ENCODE measurements at places on chromosomes 11 and 22.

DNA sequence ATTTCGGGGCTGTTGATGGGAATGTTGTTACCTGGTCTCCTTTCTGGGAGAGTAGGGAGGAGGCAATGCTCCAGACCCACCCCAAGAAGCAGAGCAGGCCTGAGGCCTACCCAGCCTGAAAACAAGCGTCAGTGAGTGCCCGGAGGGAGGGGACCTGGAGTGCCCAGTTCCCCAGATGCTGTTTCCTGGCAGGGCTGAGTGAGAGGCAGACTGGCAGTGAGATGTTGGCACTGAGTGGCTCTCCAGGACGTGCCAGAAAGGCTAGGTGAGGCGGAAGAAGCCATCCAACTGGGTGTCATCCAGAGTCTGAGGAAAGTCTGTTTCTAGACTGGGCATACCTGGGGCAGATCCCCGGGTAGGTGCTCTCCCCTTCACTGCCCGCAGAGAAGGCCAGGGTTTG is 1.3 kb downstream of the POU2F3 start:
- DNase-seq = no peak

DNA sequence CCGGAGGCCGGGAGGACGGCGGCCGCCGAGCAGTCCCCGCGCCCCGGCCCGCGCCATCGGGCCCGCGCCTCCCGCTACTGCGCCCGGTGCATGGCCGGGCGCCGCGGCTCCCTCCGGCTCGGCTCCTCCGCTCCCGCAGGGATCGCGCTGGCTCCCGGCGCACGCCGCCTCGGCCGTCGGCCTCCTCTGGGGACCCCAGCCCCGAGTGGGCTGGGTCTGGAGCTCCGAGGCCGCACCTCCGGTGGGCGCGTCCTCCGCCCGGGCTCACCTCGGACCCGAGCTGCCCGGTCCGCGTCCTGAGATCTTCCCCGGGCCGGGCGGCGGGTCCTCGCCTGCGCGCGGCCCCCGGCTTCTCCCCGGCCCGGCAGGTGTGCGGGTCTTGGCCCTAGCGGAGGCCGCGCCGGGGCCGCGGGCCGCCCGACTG is 251 bp downstream of the SHISA8 start:
- DNase-seq = no peak

DNA sequence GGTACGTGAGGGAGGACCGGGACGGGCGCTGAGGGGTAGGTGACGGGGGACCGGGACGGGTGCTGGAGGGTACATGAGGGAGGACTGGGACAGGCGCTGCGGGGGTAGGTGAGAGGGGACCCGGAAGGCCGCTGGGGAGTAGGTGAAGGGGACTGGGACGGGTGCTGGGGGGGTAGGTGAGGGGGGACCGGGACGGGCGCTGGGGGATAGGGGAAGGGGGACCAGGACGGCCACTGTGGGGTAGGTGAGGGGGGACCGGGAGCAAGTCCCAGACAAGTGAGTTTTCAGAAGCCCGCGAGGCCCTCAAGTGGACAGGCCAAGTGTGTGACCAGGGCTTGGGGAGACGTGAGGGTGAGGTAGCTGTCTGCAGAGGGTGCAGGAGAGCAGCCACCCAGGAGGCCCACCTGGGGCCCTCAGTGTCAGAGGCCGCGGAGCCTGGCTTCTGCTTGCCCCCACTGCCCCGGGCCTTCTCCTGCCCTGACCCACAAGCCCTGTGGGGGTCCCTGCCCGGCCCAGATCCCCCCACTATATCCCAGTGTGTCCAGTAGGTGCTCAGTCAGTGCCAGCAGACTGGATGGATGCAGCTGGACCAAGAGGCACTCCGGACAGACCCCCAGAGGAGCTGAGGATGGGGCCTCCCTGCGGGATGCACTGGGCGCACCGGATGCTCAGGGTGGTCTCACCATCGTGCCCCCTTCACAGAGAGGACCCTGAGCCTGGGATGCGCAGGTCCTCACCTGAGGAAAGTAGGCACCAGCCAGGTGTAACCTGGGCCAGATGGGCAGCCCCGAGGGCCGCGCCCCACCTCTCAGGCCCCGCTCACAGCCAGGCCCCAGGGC is 44.2 kb upstream of the TH start:
- DNase-seq = no peak

GRCh38 chr11:45411228-45411946 is 125.2 kb upstream of the SYT13 start:
- peak; percentile 60 for DNase-seq

DNA sequence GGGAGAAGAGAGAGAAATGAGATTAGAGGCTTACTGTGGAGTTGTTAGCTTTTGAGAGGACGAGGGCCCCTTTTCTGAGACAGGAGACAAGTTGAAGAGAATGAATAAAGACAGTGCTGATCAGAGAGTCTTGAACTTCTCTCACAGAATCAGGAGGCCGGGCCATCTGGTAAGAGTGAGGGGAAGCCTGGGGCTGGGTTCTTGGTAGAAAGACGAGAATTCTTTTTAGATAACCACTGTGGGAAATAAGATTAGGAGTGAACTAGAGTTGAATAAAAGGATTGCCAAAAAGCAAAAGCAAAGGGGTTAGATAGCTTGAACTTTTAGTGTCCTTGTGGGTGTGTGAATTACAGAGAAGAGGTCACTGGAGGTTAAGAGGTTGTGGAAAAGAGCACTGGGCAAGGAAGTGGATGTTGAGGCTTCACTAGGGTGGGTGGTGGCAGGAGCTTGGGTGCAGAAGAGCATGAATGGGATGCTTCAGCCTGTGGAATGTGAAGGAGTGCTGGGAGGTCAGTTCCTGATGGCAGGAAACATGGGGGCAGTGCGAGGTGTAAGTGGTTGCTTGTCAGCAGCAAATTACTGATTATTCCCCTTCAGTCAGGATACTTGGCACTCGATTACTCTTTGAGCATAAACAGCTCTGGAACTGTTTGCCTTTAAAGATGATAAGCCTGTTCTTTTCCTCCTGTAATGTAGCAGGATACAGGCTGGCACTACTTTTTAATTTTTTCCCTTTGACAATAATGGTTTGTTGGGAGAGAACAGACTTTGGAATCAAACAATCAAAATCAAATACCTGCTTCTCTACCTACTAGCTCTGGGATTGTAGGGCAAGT is 98.3 kb downstream of the ARHGAP42 start:
- no peak for DNase-seq

- no peak for DNase-seq
Observed at GRCh38 chr11:62179995-62180394, 10.0 kb upstream of the SCGB1D1 start.

- DNase-seq = no peak
Observed at GRCh38 chr11:113279591-113279990, 34.8 kb upstream of the TTC12 start.

DNA sequence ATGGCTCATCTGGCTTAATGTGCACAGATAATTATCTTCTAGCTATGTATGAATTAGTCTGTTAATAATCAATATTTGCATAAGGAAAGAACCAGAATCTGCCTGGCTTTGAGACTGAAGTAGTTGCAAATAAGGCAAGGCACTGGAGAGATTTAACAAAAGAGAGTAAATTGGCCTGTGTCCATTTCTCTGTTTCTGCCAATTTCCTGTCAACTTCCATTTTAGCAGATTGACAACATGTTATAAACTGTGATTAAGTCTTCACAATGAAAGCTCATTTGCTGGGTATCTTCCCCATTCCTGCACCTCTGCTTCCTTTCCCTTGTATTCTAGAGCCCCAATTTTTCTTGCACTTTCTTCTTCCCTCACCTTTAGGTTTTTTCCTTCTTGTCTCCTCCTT is 5.3 kb upstream of the TMEM123 start:
- DNase-seq = no peak

- no peak for DNase-seq
Observed at GRCh38 chr11:86816251-86816726, 15.9 kb downstream of the PRSS23 start.

GRCh38 chr22:44648821-44649565 is 53.0 kb upstream of the PRR5 start:
- DNase-seq = peak; percentile 91

- DNase-seq = peak; percentile 73
Observed at GRCh38 chr11:72812967-72813739, 1.1 kb upstream of the ATG16L2 start.

- no peak for DNase-seq
Observed at GRCh38 chr22:26055693-26056092, 113.6 kb upstream of the SEZ6L start.

DNA sequence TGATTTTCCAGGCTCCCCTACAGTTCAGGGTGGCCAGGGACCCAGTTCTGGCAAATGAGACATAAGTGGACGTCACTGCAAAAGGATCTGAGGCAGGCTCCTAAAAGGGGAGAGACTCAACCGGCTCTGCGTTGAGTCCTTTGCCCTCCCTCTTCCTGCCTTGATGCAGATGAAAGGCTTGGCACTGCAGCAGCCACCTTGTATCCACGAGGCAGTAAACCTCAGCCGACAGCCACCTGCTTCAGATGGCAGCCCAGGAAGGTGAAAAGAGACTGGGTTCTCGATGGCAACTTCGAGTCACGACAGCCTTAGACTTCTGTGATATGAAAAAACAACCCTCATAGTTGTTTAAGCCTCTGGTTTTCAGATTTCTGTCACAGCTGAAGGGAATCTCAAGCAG is 14.7 kb upstream of the TREH start:
- no peak for DNase-seq

DNA sequence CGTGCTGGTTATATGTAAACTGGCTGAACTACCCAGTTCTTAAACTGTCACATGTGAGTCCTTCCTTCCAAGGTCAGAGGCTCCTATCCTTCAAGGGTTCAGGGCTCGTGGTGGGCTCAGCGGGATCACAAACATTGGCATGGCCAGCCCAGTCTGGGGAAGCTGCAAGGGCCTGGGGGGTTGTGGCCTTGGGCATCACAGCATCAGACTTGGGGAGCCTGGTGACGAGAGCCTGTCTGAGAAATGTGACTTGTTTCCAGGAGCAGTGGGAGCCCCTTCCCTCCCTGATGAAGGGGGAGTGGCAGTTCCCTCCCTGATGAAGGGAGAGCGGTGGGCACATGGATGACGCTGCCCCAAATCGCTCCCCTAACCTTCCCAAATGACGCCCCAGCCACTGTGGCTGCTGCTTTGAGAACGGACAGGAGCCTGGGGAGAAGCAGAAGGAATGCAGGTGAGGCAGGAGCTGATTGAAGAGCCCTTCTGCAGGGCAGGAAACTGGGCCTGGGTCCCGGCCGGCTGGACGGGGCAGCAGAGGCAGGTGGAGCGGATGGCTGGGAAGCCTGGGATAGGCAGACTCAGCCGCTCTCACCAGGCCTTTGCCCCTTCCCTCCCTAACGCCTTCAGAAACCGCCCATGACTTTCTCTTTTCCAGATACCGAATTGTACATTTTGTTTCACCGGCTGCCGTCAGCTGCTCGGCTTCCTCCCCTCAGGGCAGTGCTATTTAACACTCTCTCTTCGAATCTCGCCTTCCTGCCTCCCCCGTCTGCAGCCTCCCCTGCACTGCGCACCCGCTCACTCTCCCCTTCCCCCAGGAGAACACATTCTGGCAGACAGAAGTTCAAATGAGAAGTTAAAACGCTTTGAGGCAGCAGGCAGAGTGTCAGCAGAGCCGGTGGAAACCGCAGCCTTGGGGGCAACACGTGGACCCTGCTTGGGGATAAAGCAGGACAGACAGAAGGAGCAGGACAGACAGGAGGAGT is 1486.7 kb downstream of the BRD1 start:
- no peak for DNase-seq

- DNase-seq = no peak
Observed at GRCh38 chr11:36619502-36619901, 21.5 kb upstream of the RAG2 start.

DNA sequence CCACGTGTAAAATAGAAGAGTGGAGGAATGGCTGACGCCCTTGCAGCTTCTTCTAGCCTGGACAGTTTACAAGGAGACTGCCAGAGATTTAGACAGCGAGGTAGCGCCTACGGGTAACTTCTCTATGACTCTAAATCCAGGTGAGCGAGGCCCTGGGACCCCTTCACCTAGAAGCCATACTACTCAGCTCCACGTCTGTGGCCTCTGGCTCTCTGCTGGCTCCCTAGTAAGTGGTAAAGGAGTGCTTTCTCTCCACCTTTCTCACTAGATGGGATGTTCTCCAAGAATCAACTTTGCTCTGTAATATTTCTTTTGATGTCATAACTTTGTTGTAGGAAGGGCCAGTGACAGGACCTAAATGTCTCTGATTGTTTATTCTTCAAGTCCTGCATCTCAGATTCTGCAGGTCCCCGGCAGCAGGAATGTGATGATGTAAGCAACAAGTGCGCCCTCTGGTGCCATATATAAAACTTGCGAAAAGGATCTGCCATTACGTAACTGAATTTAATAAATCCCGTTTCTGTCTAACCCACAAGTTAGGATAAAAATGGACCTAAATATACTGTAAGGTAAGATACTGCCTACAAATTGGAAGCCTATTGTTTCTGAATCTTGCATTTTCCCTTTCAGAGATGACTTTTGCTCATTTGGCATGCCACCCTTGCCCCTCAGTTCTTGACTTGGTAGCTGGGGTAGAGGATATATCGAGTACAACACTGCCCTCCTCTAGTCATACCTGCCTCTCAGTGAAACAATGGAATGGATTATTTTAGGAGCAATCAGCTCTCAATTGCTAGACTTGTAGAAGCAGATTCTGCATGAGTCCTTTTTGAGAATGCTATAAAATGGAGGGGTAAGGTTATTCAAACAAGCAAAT is 11.0 kb upstream of the PTPN5 start:
- peak; percentile 79 for DNase-seq

GRCh38 chr11:32034680-32035079 is 56.2 kb upstream of the RCN1 start:
- no peak for DNase-seq

DNA sequence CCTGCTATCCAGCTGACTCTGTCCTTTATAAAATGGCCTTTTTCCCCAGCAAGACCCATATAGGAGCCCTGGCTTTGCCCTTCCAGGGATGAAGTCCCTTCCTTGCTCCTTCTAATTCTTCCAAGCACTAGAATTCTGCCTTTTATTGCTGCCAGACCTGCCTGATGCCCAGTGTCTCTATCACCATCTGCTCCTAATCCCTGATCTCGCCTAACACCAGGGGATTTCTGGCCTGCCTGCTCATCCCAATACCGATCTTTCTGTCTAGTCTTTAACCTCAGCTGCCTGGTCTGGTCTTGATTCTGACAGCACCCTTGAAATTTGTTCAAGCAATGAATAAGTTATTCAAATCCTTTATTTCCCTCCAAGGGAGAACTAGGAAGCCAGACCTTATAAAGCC is 150.2 kb downstream of the SPON1 start:
- DNase-seq = no peak
